ENCODE measurements at places on chromosomes 11 and 22.

DNA sequence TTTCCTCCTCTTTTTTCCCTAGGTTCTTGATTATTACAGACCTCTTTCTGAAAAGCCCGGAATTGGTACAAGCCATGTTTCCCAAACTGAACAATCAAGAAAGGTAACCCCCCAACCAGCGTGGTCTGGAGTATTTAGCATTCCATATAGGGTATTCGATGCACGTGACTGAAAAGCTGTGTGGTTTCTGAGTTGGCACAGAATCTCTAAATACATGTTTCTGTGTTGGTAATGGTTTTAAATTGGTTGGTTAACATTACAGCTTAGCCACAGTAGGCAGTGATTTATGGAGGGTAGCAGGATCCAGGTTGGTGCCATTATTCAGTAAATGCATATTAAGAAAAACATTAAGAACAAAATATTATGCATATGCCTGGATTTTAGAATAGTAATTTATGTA is 46.8 kb downstream of the ATXN10 start:
- DNase-seq: peak; percentile 56

DNA sequence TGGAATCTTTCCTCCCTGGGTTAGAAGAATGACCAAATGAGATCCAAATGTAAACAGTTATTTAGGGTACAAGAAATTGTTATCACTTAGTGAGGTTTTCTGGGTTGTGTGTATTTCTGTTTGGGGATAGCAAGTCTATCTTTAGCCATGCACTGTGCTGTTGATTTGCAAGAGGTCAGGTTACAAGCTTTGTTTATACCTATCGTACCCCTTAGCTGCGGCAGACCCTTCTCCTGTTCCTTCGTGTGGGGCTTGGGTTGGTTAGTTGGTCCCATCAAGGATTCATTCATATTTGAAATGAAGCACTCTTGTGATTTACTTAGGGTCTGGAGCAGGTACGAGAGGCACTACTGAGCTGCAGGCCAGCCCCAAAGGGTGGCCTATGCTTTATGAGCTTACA is 72.6 kb downstream of the USP35 start:
- no peak for DNase-seq

- DNase-seq: no peak
These were observed 129.8 kb downstream of the FCHSD2 start for GRCh38 chr11:73012121-73012863.

DNA sequence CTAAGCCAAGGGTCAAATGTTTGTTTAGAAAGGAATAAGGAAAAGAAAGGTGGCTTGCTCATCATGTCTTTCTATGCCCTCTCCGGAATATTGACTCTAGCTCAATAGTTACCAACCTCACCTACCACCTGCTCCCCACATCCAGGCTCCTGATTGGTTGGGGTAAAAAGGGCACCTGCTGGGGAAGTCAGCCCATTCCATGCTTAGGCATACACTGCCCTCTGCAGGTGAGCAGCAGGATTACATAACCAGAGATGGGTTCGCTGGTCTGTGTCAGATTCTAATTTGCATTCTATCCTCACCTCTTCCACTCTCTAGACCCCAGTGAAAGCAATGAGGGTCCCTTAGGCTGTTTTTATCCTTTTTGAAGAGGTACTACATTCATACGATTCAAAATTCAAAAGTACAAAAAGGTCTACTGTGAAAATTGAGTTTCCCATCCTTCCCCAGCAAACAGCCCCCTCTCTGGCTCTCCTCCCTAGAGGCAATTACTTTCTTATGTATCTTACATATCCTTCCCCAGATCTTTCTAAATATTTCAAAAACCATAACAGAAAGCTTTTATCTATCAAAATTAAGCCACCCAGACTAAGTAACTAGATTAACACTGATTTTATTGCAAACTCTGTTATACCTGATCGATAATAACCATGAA is 98.0 kb upstream of the ASPHD2 start:
- DNase-seq: peak; percentile 21

DNA sequence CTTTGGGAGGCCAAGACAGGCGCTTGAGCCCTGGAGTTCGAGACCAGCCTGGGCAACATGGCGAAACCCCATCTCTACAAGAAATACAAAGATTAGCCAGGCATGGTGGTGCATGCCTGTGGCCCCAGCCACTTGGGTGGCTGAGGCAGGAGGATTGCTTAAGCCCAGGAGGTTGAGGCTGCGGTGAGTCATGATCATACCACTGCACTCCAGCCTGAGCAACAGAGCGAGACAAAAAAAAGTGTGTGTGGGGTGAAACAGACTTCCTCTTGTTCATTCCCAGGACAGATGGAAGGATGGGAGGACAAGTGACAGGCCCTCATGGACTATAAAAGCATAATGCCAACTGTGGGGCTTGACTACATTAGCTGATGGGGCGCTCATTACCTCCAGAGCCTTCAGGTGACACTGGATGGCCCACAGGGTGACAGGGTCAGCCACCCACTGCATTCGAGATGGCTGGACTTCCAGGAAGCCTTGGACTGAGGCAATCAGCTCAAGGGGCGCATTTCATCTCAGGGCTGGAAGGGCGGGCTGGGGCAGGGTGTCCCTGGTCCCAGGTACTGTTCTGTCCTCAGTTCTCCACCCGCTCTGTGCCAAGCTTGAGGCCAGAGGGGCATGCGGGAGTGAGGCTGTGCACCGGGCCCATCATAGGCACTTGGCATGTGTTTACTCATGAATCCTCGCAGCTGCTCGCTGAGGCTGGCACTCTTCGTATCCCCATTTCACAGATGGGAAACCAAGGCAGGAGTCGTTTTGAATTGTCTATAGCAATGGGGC is 12.5 kb downstream of the NPTXR start:
- DNase-seq: peak; percentile 68

DNA sequence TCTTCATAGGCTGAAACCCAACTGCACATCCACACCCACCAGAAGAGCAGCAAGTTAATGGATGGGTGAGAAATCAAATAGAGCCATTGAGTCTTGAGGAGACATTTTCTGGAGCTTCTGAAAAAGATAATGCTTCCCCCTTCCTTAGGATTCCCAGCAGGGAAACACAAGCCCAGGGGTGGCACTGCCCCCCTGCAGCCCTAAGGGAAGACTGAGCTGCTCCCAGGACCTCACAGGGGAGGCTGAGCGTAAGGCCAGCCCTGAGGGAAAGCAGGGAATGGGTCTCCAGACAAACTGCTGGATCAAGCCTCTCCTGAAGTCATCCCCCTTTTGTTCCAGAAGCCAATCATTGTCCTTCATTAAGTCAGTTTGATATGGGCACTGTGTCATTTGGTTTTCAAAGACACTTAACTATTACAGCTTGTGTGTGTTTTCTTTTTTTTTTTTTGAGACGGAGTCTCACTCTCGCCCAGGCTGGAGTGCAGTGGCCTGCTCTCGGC is 15.1 kb downstream of the LTO1 start:
- no peak for DNase-seq

GRCh38 chr11:35635933-35636332 is 17.7 kb downstream of the FJX1 start:
- no peak for DNase-seq

- DNase-seq: peak; percentile 76
These were observed 23.3 kb upstream of the SERPIND1 start for GRCh38 chr22:20750461-20751184.
